ENCODE measurements at places on chromosomes 1 and 21.

DNA sequence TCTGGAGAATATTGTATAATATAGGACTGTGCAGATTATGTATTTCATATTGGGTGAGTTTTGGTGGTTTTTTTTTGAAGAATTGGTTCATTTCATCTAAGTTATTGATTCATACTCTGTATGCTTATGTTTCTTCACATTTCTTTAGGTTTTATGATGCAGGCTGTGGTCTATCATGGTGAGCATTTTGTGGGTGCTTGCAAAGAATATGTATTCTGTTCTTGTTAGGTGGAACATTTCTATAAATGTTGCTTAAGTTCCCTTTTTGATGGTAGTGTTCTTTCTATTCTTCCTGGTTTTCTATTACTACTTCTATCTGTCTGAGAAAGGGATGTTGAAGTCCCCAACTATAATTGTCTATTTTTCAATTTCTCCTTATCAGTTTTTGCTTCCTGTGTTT, 42.6 kb downstream of the PKN2 start:
- DNase-seq: no peak

- no peak for DNase-seq
These were observed at the start of gene C1orf87 for GRCh38 chr1:60073605-60074278. TSS of gene C1orf87 (minus strand) at chr1:60073770. CDS start at chr1:60072643, 1,127 bp downstream.

- no peak for DNase-seq
These were observed 14.3 kb downstream of the PROK1 start for GRCh38 chr1:110465038-110465813.

GRCh38 chr1:223609977-223610376, 55.5 kb downstream of the CAPN8 start:
- DNase-seq: no peak

DNA sequence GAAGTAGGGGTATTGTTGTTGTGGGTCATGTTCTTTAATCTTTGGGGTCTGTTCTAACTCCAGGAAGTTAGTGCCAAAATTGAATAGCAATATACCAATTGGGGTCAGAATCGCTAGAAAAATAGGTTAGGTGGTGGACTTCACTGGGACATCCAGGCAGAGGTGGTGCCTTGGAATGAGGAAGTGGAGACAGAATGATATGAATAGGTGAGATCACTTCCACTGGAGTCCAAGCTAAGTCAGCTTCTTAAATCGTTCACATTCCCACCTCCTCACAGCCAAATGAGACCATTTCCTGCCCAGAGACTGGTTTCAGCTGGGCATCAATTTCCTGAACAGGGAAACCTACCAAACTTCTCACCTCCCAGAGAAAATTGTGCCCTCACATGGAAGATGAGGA, 137.8 kb upstream of the RAB4A start:
- no peak for DNase-seq

GRCh38 chr1:70103770-70104169, 101.6 kb downstream of the LRRC40 start:
- no peak for DNase-seq

DNA sequence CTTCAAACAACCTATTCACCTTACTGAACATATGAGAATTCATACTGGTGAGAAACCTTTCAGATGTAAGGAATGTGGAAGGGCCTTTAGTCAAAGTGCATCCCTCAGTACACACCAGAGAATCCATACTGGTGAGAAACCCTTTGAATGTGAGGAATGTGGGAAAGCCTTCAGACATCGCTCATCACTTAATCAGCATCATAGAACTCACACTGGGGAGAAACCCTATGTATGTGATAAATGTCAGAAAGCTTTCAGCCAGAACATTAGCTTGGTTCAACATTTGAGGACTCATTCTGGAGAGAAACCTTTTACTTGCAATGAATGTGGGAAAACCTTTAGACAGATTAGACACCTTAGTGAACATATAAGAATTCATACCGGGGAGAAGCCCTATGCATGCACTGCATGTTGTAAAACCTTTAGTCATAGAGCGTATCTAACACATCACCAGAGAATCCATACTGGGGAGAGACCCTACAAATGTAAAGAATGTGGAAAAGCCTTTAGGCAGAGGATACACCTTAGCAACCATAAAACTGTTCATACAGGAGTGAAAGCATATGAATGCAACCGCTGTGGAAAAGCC, 13.2 kb upstream of the EXO5 start:
- no peak for DNase-seq

- DNase-seq: peak; percentile 14
These were observed 27.2 kb upstream of the MAN1A2 start for GRCh38 chr1:117339866-117340700.

DNA sequence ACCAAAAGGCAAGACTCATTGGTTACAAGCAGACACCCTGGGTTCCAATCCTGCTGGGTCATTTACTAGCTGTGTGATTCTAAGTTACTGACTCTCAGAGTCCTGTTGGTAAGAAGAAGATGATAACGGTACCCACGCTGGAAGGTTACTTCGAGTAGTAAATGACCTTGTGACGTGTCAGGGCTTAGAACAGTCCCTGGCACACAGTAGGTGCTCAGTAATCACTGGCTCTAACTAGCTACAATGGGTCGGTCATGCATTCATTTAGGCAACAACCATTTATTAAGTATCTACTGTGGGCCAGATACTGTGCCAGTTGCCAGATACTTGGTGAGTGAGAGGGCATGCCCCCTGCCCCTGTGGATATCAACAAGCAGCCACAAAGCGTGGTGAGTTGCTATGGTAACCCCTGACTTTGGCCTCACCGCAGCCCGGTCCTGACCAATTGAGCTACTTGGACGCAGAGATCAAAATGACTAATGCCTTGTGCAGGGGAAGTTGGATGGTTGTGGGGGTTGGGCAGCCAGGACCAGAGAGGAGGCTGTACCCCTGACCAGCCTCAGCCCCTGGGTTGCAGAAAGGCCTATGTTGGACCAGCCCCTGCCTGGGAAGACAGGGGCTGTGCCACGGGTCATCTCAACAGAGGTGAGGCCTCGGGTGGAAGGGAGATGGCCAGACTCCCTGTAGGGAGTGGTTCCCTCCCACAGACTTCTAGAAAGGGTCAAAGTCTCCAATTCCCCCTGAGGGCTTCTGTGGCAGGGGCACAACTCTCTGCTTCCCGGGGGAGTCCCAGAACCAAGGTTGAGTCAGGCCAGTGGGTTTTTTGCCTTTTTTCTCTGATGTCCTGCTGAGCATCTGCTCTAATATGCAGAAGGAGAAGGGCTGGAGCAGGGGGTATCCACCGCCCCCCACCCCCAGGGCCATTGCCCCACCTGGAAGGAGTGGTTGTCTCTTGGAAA, 16.0 kb downstream of the DHRS3 start:
- peak; percentile 65 for DNase-seq

DNA sequence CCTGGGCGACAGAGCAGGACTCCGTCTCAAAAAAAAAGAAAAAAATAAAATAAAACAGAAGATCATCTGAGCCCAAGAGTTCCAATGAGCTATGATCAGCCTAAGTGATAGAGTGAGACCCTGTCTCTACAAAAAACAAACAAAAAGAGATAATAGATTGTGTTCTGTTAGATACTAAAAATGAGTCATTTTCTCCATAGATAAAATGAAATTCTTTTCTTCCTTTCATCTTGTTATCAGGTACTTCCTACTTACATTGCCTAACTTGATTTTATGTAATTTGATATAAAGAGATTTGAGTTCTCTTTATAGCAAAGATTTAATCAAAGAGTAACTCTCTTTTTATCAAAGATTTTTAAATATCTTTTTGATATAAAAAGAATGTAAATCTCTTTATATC, 19.3 kb upstream of the PTGS2 start:
- DNase-seq: no peak

DNA sequence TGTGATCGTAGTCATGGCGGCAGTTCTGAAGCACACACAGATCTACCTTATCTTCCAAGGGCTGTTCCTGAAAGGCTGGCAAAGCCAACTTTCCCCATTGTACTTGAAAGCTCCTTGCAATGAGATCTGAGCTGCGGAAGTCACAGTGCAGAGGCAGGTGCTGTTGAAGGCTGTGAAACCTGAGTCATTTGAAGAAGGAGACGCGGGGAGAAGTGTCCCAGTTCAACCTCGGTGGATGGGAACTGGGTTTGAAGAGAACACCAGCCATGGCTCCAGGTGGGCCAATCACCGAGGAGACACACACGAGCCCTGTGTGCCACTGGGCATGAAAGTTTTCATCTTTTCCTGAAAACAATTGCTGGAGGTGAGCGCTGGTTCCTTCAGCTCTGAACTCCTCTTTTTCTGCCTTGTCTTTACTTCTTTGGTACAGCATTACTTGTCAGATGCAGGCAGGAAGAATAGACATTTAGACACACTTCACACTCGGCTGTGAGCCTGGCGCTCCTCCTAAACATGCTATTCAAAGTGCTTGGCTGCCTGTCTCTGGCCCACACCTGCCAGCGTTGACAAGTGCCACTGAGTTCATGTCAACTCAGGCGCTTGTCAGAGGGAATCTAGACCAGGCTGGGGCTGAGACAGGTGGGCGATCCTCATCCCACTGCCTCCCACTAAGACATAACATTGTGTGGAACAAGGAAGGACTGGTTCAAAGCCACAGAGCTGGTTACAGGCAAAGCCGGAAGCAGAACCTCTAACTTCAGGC, 25.7 kb upstream of the PDE9A start:
- DNase-seq: no peak

DNA sequence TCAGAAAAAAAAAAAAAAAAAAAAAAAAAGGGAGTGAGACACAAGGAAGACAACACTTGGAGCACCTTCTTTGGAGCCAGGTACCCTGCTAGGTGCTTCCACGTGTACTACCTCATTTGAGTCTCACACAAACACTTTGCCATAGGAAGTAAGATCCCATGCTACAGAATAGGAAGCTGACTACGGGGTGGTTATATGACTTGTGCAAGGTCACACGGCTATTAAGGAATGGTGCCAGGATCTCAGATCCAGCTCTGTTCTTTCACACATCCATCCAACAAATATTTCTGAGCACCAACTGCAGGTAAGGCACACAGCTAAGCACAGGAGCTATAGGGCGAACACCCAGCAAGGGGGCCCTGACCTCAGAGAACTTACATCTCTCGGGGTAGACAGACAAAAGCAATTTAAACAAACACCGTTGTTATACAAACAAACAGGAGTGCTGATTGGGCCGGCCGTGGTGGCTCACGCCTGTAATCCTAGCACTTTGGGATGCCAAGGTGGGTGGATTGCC, 22.4 kb downstream of the PTAFR start:
- no peak for DNase-seq

Measured in RWPE1 (cell line).